ENCODE measurements at places on chromosomes 4 and X. TPM values are rescaled to one million over a fixed set of nuclear protein-coding genes. Genes with fewer than 3 reads are reported as not detected.

The STPG2 gene
- total RNA-seq: 1.4 TPM

The ZCCHC18 gene
- total RNA-seq: 2.5 TPM

The GLA gene
- total RNA-seq: 25.6 TPM

The TEC gene
- total RNA-seq: 2.8 TPM

The EREG gene
- total RNA-seq: 0.23 TPM

The KCNIP4 gene
- total RNA-seq: 17.5 TPM

The SULT1B1 gene
- total RNA-seq: 1.6 TPM

The PLAC8 gene
- total RNA-seq: 8.3 TPM

The FAT1 gene
- total RNA-seq: 410 TPM

The PPBP gene
- 26.9 TPM for total RNA-seq

The SPP1 gene
- 265 TPM for total RNA-seq

The SEC31A gene
- total RNA-seq: 206 TPM

The PDLIM3 gene
- total RNA-seq: 82.4 TPM

The USP38 gene
- 26.2 TPM for total RNA-seq
